ENCODE measurements at places on chromosomes 2 and 18.
A peak's percentile ranks its signal among the peaks of the same experiment; 100 is the strongest.

DNA sequence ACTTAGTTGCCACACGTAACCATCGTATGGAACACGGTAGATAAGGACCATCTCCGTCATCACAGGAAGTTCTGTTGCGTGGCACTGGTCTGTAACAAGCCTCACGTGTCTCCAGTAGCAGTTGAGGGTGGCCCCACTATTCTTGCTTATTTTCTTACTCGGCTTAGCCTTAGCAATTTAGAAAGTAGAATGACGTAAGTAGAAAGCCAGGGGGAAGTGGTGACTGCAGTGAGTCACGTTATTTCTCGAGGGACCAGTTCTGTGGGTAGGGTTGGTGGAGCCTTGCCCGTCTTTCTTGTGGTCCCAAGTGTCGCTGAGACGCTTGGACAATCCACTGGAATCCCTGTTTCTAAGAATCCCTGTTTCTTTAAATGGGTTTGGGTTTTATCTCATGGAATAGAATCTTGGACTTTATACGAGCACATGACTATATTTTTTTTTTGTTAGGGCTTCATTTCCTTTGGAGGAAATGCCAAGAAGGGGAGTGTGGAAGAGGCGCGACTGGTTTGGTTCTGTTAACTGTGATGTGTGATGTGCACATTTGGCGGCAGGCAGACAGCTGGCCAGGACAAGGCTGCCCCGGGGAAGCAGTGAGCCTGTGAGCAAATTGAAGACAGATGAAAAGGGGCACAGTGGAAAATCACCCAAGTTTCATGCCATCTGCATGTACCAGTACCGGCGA is 96.2 kb downstream of the CABLES1 start:
- peaks cover 17% of the 10 kb centered on the region for H3K36me3 ChIP-seq

GRCh38 chr2:223688094-223688835 is 86.1 kb upstream of the SCG2 start:
- H3K4me3 ChIP-seq = no peak overlapping the region
- no peak for DNase-seq
- no peaks in the 10 kb centered on the region for H3K27me3 ChIP-seq
- H3K36me3 ChIP-seq = no peaks in the 10 kb centered on the region
- H3K4me1 ChIP-seq = no peaks in the 10 kb centered on the region
- H3K27ac ChIP-seq = no peak overlapping the region

DNA sequence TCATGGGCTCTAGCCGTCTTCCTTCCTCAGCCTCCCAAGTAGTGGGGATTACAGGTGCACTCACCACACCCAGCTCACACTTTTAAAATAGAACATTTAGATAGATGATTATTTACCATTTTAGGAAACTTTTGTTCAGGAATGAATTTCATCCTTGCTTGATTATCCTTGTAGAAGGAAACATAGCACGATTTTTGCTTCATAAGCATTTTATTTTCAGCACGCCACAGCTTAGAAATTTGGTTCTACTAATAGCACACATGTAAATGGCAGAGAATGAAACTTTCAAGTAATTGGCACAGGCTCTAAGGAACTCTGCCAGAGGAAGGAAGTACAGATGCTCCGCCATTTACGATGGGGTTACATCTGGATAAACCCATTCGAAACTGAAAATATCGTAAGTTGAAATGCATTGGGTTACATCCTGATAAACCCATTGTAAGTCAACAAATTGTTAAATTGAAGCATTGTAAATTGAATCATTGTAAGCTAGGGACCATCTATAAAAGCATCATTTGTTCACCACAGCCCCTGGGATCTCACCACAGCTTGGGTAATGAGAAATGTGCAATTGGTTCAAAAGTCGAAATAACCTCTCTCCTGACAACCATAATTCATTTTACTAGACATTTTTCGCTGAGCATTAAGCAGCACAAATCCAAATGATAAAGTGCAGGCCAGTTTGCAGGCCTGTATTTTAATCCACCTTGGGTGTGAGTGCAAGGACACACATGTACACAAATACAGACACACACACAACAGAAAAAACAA is 33.2 kb downstream of the FRZB start:
- no peak overlapping the region for H3K4me3 ChIP-seq
- no peaks in the 10 kb centered on the region for H3K4me1 ChIP-seq
- no peak overlapping the region for H3K27ac ChIP-seq
- no peak for DNase-seq

DNA sequence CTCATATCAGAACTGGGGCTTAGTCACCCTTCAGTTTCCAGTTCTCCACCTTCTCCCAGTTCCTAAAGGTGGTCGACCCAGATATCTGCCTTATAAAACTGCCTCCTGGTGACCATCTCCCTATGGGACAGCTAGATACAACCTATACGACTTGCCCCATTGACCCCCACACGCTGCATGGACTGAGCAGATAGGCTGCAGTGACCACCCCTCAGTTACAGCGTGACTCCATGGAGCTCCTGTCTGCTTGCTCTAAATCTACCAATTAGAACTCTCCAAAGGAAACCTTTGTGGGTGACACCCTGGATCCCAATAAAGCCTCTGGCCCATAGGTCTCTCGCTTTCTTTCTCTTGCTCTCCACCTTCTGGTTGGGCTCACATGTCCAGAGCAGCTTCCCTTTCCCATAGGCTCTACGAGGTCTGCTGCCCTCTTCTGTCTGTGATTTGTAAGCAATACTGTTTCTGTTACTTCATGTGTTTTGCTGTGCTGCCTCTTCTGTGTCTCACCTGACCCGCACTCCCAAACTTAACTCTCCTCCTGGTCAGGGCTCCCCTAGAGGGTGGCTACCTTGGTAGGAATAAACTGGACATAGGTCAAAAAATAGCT is 971.3 kb upstream of the FAM98A start:
- no peaks in the 10 kb centered on the region for H3K36me3 ChIP-seq
- H3K27me3 ChIP-seq = no peaks in the 10 kb centered on the region
- no peak overlapping the region for H3K4me3 ChIP-seq
- no peak overlapping the region for H3K27ac ChIP-seq

- DNase-seq = no peak
- no peak overlapping the region for H3K4me3 ChIP-seq
- H3K4me1 ChIP-seq = peaks cover 21% of the 10 kb centered on the region
- no peaks in the 10 kb centered on the region for H3K27me3 ChIP-seq
- no peak overlapping the region for H3K27ac ChIP-seq
- H3K36me3 ChIP-seq = no peaks in the 10 kb centered on the region
Measured at GRCh38 chr2:119741868-119742267, 17.9 kb upstream of the PTPN4 start.

DNA sequence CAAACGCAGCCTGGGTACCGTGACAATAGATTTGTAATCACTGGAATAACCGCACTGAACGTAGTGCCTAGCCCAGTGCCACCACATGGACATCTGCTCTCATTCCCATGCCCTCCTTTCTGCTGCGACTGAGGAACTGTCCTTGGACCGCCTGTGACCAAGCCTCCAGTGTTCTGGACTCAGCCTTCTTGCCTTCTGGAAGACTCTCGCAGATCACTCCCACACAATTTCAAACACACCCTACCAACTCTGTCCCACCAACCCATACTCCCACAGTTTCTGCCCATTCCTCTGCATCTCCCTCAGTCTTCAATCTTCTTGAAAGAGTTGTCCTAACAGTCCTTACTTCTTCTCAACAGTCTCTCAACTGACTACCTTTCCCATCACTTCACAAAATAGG is 2.1 kb downstream of the RNF149 start:
- H3K27ac ChIP-seq = peak overlapping the region; percentile 82
- peaks cover 28% of the 10 kb centered on the region for H3K4me1 ChIP-seq
- no peak for DNase-seq
- H3K27me3 ChIP-seq = no peaks in the 10 kb centered on the region
- H3K4me3 ChIP-seq = peak overlapping the region; percentile 86

GRCh38 chr2:39068299-39069135 is 52.3 kb downstream of the SOS1 start:
- H3K4me1 ChIP-seq = peaks cover 32% of the 10 kb centered on the region
- H3K4me3 ChIP-seq = no peak overlapping the region
- peaks cover 10% of the 10 kb centered on the region for H3K36me3 ChIP-seq

DNA sequence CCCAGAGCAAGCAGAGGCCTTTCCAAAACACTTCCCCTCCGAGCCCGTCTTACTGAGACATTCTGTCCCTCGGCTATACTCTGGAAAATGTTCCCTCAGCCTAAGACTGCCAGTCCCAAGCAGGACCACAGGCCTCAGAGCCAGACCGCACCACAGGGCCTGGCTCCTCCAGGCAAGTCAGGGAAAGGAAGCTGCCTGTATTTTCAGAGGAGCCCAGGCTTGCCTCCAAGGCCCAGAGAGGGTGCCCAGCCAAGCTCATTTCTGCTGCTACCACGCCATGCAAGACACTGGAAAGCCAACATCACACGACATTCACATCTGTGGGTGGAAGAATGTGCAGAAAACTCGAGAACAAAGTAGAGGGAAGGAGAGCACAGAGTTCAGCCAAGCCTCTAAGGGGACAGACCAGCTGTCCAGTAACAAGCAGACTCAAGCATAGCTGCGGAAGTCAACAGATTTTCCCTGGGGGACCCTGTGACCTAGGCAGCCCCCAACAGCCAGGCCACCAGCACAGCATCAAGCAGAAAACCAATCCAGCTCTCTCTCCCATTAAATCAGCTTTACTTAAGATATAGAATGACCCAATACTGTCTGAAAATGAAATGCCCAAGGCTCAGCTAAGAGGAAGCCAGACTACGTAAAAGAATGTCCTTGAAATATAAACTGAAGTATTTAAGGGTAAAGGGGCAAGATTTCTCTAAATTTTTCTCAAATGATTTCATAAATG is 123.9 kb downstream of the ZFP36L2 start:
- no peaks in the 10 kb centered on the region for H3K36me3 ChIP-seq
- DNase-seq = no peak
- no peak overlapping the region for H3K4me3 ChIP-seq
- peaks cover 19% of the 10 kb centered on the region for H3K4me1 ChIP-seq
- no peaks in the 10 kb centered on the region for H3K27me3 ChIP-seq

- no peaks in the 10 kb centered on the region for H3K36me3 ChIP-seq
- no peak overlapping the region for H3K27ac ChIP-seq
- H3K4me3 ChIP-seq = no peak overlapping the region
- H3K27me3 ChIP-seq = no peaks in the 10 kb centered on the region
- no peak for DNase-seq
Measured at GRCh38 chr2:173299764-173300163, 54.9 kb upstream of the CDCA7 start.

DNA sequence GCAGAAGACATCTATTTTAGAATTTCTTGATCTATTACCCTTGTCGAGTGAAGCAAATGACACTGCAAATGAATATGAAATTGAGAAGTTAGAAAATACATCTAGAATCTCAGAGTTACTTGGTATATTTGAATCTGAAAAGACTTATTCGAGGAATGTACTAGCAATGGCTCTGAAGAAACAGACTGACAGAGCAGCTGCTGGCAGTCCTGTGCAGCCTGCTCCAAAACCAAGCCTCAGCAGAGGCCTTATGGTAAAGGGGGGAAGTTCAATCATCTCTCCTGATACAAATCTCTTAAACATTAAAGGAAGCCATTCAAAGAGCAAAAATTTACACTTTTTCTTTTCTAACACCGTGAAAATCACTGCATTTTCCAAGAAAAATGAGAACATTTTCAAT is 370.4 kb downstream of the XIRP2 start:
- H3K4me1 ChIP-seq = no peaks in the 10 kb centered on the region
- H3K27ac ChIP-seq = no peak overlapping the region
- peaks cover 87% of the 10 kb centered on the region for H3K27me3 ChIP-seq
- no peak for DNase-seq
- H3K4me3 ChIP-seq = no peak overlapping the region
- no peaks in the 10 kb centered on the region for H3K36me3 ChIP-seq

DNA sequence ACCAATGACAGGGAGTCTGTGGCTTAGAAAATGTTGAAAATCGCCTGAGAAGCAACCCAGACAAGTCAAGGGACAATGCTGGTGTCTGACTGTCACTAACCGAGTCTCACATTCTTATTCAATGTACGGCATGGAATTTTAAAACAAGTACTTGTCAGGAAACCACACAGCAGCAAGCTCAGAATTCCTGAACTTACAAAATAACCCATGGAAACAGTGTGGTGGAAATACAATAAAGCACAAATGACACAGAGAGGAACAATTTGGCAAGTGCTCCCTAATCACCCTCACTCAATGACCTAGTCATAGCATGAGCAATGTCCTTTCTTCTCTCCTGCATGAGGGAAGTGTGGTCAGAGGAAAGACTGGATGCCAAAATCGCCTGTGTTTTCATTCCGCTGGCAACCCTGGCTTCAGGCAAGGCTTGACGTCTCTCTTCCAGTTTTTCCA is 154.0 kb downstream of the SATB2 start:
- no peak overlapping the region for H3K4me3 ChIP-seq
- peak overlapping the region; percentile 33 for H3K27ac ChIP-seq
- DNase-seq = peak; percentile 85
- H3K27me3 ChIP-seq = no peaks in the 10 kb centered on the region

DNA sequence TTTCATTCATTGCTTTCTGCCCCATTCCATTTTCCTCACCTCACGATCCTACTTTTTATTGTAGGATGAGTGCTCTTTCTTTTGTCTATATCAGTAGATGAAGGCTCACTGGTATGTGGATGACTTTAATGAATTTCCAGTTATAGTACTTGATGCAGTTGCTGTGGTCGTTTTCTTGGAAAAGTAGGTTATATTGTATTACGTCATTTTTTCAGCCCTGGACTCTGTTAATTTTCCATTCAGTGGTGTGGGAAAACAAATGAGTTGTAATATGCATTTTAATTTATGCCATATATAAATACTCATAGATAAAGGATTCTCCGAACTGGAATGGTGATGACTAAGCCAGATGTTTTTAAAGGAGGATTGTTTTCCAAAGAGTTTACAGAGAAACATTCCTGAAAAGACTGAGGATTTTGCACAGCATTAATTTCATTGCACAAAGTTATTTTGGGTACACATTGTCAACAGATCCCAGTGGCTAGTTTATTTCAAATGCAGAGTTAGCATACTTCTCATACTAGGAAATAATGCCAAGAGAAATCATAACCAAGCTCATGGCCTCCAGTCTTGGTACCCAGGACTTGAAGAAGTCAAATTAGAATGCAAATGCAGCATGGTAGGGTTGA is 189.7 kb downstream of the PAX3 start:
- H3K27ac ChIP-seq = no peak overlapping the region
- H3K4me1 ChIP-seq = no peaks in the 10 kb centered on the region
- H3K4me3 ChIP-seq = no peak overlapping the region
- H3K36me3 ChIP-seq = no peaks in the 10 kb centered on the region

- no peaks in the 10 kb centered on the region for H3K4me1 ChIP-seq
- no peak overlapping the region for H3K4me3 ChIP-seq
- H3K27ac ChIP-seq = no peak overlapping the region
- peaks cover 12% of the 10 kb centered on the region for H3K27me3 ChIP-seq
- no peak for DNase-seq
Measured at GRCh38 chr2:204289066-204289465, 256.2 kb upstream of the PARD3B start.

DNA sequence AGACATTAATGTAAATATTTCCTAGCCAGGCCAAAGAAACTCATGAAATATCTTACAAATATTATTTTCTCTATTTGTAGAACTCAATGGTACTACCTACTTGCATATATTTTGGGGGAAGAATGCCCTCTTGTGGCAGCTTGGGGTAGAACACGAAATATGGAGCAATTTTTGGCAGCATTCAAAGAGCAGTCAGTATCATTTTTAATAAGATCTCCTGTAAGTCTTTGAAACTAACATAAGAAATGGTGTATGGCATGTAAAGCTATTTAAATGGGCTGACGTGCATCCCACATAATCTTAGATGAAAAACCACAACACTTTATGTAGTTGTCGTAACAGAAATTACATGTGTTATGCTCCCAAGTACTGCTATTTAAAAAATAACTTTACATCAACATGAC is 62.3 kb upstream of the CCDC195 start:
- peak; percentile 75 for DNase-seq
- no peaks in the 10 kb centered on the region for H3K36me3 ChIP-seq
- peaks cover 4% of the 10 kb centered on the region for H3K4me1 ChIP-seq
- no peaks in the 10 kb centered on the region for H3K27me3 ChIP-seq
- H3K27ac ChIP-seq = no peak overlapping the region

All from MCF 10A (cell line).